MCF 10A (cell line): ENCODE measurements at places on chromosomes 1 and 21.
A peak's percentile ranks its signal among the peaks of the same experiment; 100 is the strongest.

- DNase-seq, result peak; percentile 38
Measured at GRCh38 chr1:247294282-247294681, 37.4 kb downstream of the ZNF496 start.

DNA sequence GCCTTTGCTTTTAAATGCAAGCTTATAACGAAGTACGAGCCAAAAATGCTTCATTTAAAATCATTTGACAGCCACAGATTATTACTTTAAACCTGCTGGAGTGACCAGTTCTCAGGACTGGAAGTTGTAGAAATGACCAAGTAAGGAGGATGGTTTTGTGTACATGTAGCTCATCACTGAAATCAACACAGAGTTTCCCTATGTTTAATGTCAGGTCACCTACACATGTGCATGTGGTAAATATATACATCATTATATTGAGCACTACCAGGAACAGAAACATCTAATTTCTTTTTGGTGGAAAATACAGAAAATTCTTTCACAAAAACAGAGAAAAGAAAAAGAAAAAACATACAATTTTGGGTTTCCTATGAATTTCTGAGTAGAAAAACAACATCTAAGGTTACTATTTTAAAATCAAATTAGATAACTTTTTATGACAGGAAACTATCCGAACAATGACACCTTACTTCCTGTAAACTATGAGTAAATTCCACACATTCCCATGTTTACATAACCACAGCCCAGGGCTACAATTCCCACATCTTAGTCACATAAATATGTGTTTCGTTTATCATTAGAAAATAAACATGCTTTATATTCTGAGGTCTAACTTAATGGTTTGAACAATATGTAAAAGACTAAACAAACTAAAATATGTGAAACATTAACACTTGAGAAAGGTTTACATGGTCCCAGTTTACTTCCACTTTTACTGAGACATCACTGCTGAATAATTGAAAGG, 73.6 kb downstream of the ZNF281 start:
- peak; percentile 64 for DNase-seq

- DNase-seq, result no peak
Measured at GRCh38 chr1:214379236-214379970, 98.4 kb downstream of the SMYD2 start.

DNA sequence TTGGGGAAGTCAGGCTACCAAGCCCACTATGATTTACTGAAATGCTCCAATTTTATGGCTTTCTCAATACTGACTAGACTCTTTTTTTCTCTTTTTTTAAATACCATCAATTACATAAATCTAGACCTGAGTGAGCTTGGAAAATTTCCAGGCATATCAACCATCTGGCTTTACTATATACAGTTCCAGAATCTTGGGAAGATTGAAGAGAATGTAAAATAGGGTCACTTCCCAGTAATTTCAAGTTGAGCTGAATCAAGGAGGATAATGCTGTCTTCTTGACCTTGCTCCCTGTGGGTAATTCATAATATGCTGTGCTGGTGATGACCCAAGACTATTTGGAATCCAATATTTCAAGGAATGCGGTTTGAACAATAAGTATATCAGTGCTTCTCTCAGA, 108.1 kb downstream of the MAP3K21 start:
- DNase-seq, result no peak
